HuH-7.5 (cell line): ENCODE measurements at places on chromosomes 12 and 14.
A peak's percentile ranks its signal among the peaks of the same experiment; 100 is the strongest.

GRCh38 chr12:50315803-50316202 lies 32.5 kb upstream of the LIMA1 start:
- DNase-seq = no peak

GRCh38 chr14:32085845-32086383 lies 8.8 kb downstream of the ARHGAP5 start:
- DNase-seq = no peak

DNA sequence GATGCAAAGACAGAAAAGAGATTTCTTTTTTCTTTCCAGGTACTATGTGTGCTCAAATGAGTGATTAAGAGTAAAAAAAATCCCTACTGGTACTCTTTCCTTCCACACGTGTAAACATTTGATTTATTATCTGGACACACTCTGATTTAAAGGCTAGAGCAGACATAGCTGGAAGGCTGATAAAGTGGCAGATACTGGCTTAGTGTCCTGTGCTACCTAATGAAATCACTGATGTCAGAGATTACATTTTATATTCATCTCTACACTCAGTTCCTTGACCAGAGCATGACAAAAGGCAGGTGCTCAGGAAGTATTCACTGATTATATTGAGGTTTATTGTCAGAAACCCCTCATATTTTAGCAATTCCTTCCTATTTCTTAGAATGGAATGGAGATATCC lies 136.6 kb upstream of the SLC38A2 start:
- DNase-seq = no peak

DNA sequence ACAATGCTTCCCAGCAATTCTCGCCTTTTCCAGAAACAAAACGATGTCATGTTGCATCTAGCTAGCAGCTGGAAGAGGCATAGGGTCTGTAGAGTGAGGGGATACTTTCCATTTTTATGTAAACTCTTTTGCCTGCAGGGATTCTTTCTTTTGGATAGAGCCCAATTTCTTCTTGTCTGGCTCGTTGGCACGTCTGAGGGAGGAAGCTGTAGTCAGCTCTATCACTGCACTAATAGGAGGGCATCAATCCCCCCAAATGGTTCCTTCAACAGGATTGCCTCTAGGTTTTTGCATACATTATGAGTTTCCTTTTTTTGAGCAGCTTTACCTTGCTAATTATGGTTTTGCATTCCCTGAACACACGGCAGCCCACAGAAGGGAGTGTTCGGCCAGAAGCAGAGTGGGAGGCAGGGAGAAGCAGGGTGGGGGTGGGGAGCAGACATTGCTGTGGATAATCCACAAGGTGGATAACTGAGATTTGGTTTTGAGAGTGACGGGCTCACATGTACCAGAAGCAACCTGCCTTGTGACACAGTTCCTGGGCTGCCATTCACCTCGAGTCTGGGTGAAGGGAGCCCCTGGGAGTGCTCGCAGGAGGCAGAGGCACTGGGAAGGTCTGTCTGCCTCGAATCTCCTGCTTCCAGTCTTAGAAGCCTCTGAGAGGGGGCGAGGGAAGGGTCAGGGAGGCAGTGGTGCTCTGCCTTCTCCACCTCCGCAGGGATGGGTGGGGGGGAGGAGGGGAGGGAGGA lies 24.5 kb downstream of the LRTM2 start:
- no peak for DNase-seq

- no peak for DNase-seq
These were observed 119.6 kb downstream of the LRRIQ1 start for GRCh38 chr12:85155791-85156190.

DNA sequence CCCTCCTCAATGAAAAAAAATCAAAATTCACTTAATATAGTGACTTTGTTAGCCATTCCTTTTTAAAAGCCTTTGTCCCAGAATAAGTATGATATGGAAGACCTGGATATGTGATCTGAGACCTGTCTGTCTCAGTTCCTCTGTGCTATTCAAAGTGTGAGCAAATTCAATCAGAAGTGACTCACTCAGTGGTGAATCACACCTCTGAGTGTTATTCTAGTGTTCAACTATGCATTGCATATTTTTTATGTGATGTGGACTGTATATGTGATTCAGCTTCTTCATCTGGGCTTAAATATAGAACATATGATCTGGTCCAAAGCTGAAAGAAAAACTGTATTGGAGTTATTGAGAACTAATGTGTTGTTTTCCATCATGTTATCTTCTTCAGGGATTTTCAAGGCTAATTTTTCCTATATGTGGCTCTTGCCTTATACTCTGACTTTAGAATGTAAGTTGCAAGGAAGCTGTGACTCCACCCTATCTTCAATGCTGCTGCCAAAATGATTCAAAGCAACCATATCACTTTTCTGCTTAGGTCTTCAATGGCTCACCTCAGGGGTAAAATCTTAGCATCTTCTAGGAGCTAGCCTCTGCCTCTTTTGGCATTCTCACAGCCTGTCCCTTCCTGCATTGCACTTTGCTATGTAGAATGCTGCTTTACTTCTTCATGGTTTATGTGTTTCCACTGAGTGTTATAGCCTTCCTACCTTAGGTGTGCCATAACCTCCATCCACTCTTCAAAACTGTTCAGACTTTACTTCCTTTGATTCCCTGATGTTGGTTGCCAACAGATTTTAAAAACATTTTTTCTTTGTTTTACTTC lies 169.8 kb downstream of the OTOGL start:
- DNase-seq = no peak

- no peak for DNase-seq
These were observed 6.5 kb upstream of the SLC6A12 start for GRCh38 chr12:220491-220890.

DNA sequence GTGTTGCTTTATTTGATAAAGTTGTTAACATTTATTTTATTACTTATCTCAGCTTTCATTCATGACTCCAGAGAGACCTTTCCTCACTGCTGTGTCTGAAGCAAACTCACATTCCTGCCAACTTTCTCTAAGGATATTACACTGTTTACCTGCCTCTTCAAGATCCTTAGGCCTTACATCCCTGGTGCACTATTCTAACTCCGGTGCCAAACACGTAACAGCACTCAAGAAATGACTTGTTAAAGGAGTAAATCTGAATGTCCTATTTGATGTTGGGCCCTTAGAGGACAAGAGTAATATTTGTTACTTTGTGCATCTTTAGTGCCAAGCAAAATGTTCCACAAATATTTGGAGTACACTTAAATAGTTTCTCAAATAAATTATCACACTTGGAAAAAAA lies 324.1 kb upstream of the FLRT2 start:
- no peak for DNase-seq

GRCh38 chr14:87241018-87241768 lies 751.8 kb downstream of the GALC start:
- DNase-seq = no peak

GRCh38 chr14:61581340-61581739 lies 114.0 kb upstream of the HIF1A start:
- no peak for DNase-seq

DNA sequence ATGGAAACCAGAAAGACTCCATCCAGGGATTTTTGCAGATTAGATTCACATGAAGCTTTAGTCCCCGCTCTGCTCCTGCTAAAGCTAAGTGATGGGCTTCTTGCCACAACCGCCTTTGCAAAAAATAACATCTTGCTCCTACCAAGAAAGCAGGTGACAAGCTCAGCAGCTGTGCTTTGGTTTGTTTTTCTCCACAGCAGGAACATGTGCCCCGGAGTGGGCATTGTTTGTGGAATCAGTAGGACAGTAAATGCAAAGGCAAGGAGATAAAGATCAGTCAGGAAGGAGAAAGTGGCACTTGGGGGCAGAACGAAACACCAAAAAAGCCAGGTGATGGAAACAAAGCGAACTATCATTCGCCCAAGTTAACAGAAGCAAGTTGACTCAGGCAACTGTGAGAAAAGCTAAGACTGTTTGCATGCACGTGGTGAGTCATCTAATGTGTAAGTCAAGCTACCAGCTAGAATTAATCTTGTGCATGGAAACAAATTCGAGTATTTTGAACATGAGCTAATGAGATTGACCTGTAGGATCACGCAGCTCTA lies 165.5 kb upstream of the PLXNC1 start:
- DNase-seq = no peak

- DNase-seq = no peak
These were observed 191.6 kb upstream of the E2F7 start for GRCh38 chr12:77256956-77257355.

- DNase-seq = peak; percentile 71
These were observed 79.6 kb downstream of the ITPK1 start for GRCh38 chr14:93035917-93036651.

DNA sequence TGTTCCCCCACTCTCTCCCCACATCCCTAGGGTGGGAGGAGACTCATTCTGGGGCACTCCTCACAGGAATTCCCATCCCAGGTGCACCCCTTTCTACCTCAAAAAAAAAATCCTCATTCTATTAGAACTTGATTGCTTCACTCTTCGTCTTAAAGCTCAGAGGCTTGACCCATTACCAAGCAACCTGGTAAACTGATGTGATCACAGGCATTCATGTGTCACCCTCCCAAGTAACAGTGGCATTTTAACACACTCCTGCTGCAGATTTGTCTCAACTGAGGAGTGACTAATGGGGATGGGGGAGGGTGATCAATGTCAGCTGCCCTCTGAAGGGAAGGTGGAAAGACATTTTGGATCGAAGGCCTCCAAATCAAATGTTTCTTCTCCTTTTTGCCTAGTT lies 78.1 kb upstream of the PTHLH start:
- no peak for DNase-seq

GRCh38 chr12:64566831-64567517 lies 43.3 kb upstream of the RASSF3 start:
- no peak for DNase-seq

GRCh38 chr12:98037401-98038140 lies 477.8 kb upstream of the TMPO start:
- DNase-seq = no peak

GRCh38 chr12:52873513-52873831 lies 24.7 kb upstream of the KRT78 start:
- DNase-seq = no peak

DNA sequence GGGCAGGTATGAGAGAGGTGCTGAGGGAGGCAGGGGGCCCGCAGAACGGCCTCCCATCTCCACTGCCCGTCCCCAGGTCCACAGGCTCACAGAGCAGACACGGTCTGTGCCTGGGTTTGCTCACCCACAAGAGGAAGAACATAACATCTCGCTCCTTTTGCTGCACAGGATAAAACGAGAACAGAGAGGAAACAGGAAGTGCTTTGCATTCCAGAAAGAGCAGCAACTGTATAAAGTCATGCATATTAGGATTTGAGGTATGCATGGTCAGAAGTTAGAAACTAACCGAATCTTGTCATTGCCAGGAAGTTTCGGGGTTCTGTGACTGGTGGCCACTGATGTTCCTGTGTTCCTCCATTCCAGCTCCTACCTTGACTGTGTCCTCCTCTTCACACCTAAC lies 25.0 kb downstream of the NTF3 start:
- DNase-seq = no peak

GRCh38 chr12:16358878-16359277 lies 11.4 kb downstream of the MGST1 start:
- DNase-seq = no peak

GRCh38 chr12:79138872-79139271 lies 274.3 kb downstream of the SYT1 start:
- no peak for DNase-seq

GRCh38 chr12:42636993-42637392 lies 47.4 kb upstream of the PRICKLE1 start:
- no peak for DNase-seq

DNA sequence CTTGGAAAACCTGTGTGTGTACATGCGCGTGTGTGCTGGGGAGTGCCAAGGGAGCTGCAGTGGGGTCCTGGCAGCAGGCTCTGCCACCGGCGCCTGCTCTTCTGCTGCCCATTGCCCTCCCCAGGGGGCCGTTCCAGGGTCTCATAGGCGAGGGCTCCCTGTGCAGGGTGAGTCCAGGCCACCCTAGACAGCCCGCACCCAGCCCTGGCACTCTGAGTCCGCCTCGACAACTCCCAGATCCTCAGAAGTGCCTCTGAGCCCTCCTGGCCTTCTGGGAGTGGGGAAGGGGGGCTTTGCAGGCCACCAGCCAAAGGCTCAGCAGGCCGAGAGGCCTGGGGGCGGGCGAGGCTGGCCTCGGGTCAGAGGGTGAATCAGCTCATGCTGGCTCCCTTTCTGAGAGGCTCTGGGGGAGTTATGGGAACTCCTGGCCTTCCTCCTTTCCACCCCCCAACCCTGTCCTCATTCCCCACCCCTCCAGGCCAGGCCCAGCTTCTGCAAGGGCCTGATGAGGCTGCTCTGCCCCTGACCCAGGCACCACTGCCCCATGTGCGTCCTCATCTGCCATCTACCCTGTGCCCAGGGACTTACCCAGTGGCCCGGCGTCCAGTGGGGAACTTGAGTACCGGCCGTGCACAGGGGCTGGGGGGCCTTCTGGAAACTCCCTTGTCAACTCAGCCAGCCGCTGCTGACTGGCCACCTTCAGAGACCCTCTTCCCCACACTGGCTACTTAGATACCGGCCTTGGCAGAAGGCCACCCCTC lies 2.1 kb upstream of the TEDC1 start:
- DNase-seq = no peak

DNA sequence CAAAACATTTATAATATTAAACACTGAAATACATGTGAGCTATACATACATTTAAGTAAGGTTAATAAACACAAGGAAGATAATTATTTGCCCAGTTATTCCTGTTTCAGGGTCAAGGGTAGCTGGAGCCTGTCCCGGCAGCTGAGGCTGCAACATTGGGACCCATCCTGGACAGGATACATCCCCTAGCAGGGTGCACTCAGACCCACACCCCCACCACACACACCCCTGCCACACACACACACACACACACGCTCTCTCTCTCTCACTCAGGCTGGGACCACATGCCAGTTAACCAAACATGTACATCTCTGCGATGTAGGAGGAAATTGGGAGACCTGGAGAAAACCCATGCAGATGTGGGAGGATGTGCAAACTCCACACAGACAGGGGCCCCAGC lies 112.6 kb upstream of the TMCC3 start:
- no peak for DNase-seq

- peak; percentile 56 for DNase-seq
These were observed 2.8 kb downstream of the PTMS start for GRCh38 chr12:6768990-6769389.

- DNase-seq = no peak
These were observed 6.8 kb downstream of the FIGNL2 start for GRCh38 chr12:51841727-51842126.

DNA sequence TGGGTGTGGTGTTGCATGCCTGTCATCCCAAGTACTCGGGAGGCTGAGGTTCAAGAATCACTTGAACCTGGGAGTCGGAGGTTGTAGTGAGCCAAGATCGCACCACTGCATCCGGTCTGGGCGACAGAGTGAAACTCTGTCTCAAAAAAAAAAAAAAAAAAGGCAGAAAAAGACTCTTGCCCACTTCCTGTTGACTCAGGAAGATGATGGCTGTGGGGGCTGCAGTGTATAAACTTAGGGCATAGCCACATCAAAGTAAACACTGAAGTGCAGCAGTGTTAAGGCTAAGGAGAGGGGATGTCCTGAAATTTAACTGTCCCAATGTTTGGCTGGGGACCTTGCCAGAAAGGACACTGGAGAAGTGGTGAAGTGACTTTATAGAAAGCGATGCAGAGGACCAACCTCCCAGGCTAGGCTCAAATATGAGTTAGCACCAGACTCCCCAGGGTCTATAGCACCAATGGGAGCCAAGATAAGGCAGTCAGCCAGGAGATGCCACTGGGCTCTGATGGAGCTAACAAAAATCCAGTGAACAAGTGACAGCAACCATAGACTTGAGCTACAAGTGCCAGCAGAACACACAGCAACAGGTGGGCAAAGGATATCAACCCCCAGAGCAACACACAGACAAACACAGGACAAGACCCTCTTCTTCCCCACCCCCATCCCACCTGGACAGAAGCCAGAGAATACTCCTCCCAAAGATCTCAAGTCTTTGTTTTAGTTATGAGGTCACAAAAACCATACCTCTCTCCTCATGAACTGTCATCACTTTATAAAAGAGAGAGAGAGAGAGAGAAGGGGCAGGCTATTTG lies 28.0 kb downstream of the NELL2 start:
- no peak for DNase-seq

- no peak for DNase-seq
These were observed 65.9 kb upstream of the NUDT4 start for GRCh38 chr12:93311827-93312226.
